ENCODE measurements at places on chromosomes 2 and 18.

GRCh38 chr2:64763126-64763525 is 109.4 kb upstream of the SERTAD2 start:
- no peak for DNase-seq
- H3K36me3 ChIP-seq, result no peaks in the 10 kb centered on the region
- H3K27ac ChIP-seq, result no peak overlapping the region
- H3K4me1 ChIP-seq, result peaks cover 4% of the 10 kb centered on the region
- peaks cover 2% of the 10 kb centered on the region for H3K27me3 ChIP-seq
- no peak overlapping the region for H3K4me3 ChIP-seq

DNA sequence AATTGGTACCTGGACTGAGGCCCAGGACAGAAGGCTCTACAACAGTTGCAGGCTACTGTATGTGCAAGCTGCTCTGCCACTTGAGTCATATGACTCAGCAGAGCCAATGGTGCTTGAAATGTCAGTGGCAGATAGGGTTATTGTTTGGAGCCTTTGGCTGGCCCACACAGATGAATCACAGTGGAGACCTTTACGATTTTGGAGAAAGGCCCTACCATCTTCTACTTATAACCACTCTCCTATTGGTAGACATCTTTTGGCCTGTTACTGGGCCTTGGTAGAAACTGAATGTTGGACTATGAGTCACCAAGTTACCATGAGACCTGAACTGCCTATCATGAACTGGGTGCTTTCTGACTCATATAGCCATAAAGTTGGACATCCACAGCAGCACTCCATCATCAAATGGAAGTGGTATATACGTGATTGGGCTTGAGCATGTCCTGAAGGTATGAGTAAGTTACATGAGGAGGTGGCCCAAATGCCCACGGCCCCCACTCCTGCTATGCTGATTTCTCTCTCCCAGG is 88.9 kb upstream of the NRXN1 start:
- no peak overlapping the region for H3K27ac ChIP-seq
- no peaks in the 10 kb centered on the region for H3K27me3 ChIP-seq
- H3K4me3 ChIP-seq, result no peak overlapping the region
- H3K4me1 ChIP-seq, result no peaks in the 10 kb centered on the region

GRCh38 chr2:88180605-88181240 is 10.6 kb downstream of the THNSL2 start:
- no peak overlapping the region for H3K27ac ChIP-seq
- no peaks in the 10 kb centered on the region for H3K4me1 ChIP-seq
- H3K27me3 ChIP-seq, result no peaks in the 10 kb centered on the region

DNA sequence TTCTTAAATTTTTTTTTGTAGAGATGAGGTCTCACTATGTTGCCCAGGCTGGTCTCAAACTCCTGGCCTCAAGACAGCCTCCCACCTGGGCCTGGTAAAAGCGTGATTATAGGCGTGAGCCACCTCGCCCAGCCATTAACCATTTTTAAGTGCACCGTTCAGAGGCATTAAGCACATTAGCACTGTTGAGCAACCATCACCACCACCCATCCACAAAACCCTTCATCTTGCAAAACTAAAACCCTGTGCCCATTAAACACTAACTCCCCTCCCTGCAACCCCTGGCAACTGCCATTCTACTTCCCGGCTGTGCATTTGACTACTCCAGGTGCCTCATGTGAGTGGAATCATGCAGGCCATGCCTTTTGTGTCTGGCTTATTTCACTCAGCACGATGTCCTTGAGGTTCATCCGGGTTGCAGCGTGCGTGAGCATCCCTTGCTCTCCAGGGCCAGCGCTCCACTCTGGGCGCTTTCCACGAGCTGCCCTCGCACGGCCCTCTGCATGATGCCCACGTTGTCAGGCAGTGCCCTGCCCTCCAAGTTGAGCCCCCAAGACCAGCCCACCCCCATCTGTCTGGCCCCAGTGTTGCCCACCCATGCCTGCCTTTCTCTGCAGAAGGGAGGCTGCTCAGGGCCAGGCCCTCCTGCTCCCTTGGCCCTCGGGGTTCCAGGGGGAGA is 63.0 kb upstream of the GLI2 start:
- H3K27me3 ChIP-seq, result peaks cover 40% of the 10 kb centered on the region
- no peaks in the 10 kb centered on the region for H3K4me1 ChIP-seq
- no peaks in the 10 kb centered on the region for H3K36me3 ChIP-seq

DNA sequence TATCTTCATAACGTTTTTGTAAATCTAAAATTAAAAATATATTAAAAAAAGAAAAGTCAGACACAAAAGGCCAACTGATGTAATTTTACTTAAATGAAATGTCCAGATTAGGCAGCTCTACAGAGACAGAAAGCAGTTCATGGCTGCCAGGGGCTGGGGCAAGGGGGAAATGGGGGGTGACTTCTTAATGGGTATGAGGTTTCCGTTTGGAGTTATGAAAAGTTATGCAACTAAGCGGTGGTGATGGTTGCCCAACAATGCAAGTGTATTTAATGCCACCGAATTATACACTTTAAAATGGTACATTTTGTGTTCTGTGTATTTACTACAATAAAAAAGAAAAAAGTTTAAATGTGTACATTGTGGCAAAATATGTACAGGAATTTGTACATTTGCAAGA is 70.2 kb upstream of the TEX51 start:
- peaks cover 7% of the 10 kb centered on the region for H3K4me1 ChIP-seq
- H3K4me3 ChIP-seq, result no peak overlapping the region
- DNase-seq, result no peak
- H3K27me3 ChIP-seq, result no peaks in the 10 kb centered on the region

GRCh38 chr2:203673933-203674332 is 32.5 kb upstream of the CD28 start:
- no peak overlapping the region for H3K4me3 ChIP-seq
- no peak overlapping the region for H3K27ac ChIP-seq
- H3K27me3 ChIP-seq, result no peaks in the 10 kb centered on the region
- DNase-seq, result no peak

Measured in neuronal stem cell (in vitro differentiated cells).